Bronchus fibroblast of lung (primary cell): ENCODE measurements at places on chromosomes 5 and 9. TPM values are rescaled to one million over a fixed set of nuclear protein-coding genes. Genes with fewer than 3 reads are reported as not detected.

ISL1 gene
- total RNA-seq: not detected in 2 replicates

TLX3 gene
- not detected in 2 replicates for total RNA-seq

OR2Y1 gene
- total RNA-seq: not detected in 2 replicates

FGF1 gene
- total RNA-seq: 2.0 and 2.2 TPM in 2 replicates

PDE8B gene
- under 0.01 and 0.15 TPM in 2 replicates for total RNA-seq

SEC61B gene
- 219 and 230 TPM in 2 replicates for total RNA-seq

GALT gene
- total RNA-seq: 15.5 and 18.5 TPM in 2 replicates

GNA14 gene
- under 0.01 and 0.17 TPM in 2 replicates for total RNA-seq

IL7R gene
- 12.9 and 14.0 TPM in 2 replicates for total RNA-seq

SVEP1 gene
- 5.5 and 6.2 TPM in 2 replicates for total RNA-seq

COL15A1 gene
- 2.2 and 2.4 TPM in 2 replicates for total RNA-seq

ELOVL7 gene
- total RNA-seq: 0.34 TPM in 1 of 2 replicates, not detected in the other

ADCY2 gene
- not detected in 2 replicates for total RNA-seq

MLANA gene
- total RNA-seq: not detected in 2 replicates

SV2C gene
- total RNA-seq: not detected in 2 replicates

MEGF10 gene
- under 0.01 TPM in 1 of 2 replicates, not detected in the other for total RNA-seq

FOXD1 gene
- total RNA-seq: 18.3 and 19.5 TPM in 2 replicates

ACOT12 gene
- 0.84 and 1.2 TPM in 2 replicates for total RNA-seq

PCDHGA9 gene
- 1.7 and 1.9 TPM in 2 replicates for total RNA-seq

ENTREP1 gene
- total RNA-seq: not detected in 2 replicates

SET gene
- 270 and 352 TPM in 2 replicates for total RNA-seq

BARX1 gene
- not detected in 2 replicates for total RNA-seq

KCTD16 gene
- 0.15 and 0.17 TPM in 2 replicates for total RNA-seq

SLIT3 gene
- 0.15 and 0.34 TPM in 2 replicates for total RNA-seq

C5orf52 gene
- total RNA-seq: not detected in 2 replicates

ZNF608 gene
- total RNA-seq: 11.4 and 12.5 TPM in 2 replicates

CATSPER3 gene
- 0.17 and 0.30 TPM in 2 replicates for total RNA-seq

SOHLH1 gene
- not detected in 2 replicates for total RNA-seq

ZDHHC11B gene
- total RNA-seq: not detected in 2 replicates

ZBTB6 gene
- total RNA-seq: 3.7 and 4.4 TPM in 2 replicates

DOK3 gene
- total RNA-seq: 0.17 and 0.74 TPM in 2 replicates

PPP3R2 gene
- not detected in 2 replicates for total RNA-seq

SLC23A1 gene
- not detected in 2 replicates for total RNA-seq

IL5 gene
- total RNA-seq: not detected in 2 replicates

STC2 gene
- total RNA-seq: 78.9 and 86.2 TPM in 2 replicates

CARTPT gene
- not detected in 2 replicates for total RNA-seq

PCDHB7 gene
- 0.15 and 0.17 TPM in 2 replicates for total RNA-seq

S1PR3 gene
- 26.6 and 28.7 TPM in 2 replicates for total RNA-seq

IL3 gene
- total RNA-seq: not detected in 2 replicates

FOXD4L3 gene
- not detected in 2 replicates for total RNA-seq

FOXD4L6 gene
- under 0.01 TPM in 1 of 2 replicates, not detected in the other for total RNA-seq

FPGS gene
- 59.8 and 65.4 TPM in 2 replicates for total RNA-seq

MED22 gene
- 17.7 and 18.6 TPM in 2 replicates for total RNA-seq

PCDHB14 gene
- under 0.01 TPM in 1 of 2 replicates, not detected in the other for total RNA-seq

ZDHHC11 gene
- 0.34 and 0.59 TPM in 2 replicates for total RNA-seq

LCP2 gene
- total RNA-seq: not detected in 2 replicates

LSM11 gene
- total RNA-seq: 1.6 and 2.2 TPM in 2 replicates

CCL19 gene
- not detected in 2 replicates for total RNA-seq

C1QTNF2 gene
- total RNA-seq: 0.34 and 0.74 TPM in 2 replicates

FAXDC2 gene
- total RNA-seq: 3.1 and 4.7 TPM in 2 replicates

CTXN3 gene
- total RNA-seq: not detected in 2 replicates

SRD5A1 gene
- total RNA-seq: 9.1 and 14.1 TPM in 2 replicates

PCDHB8 gene
- not detected in 2 replicates for total RNA-seq

STPG3 gene
- not detected in 2 replicates for total RNA-seq

TMEFF1 gene
- total RNA-seq: 1.3 and 1.5 TPM in 2 replicates

TRPM6 gene
- total RNA-seq: under 0.01 TPM in 2 replicates

MOB3B gene
- 0.17 and 0.30 TPM in 2 replicates for total RNA-seq
